Activated naive CD8-positive, alpha-beta T cell treated with anti-CD3 and anti-CD28 coated beads, Interleukin-2, amount 10 ng/mL, durations not matched to agents 7 days and 5 days (primary cell): ENCODE measurements at places on chromosomes 7 and 10. TPM values are rescaled to one million over a fixed set of nuclear protein-coding genes. Genes with fewer than 3 reads are reported as not detected.

DNA sequence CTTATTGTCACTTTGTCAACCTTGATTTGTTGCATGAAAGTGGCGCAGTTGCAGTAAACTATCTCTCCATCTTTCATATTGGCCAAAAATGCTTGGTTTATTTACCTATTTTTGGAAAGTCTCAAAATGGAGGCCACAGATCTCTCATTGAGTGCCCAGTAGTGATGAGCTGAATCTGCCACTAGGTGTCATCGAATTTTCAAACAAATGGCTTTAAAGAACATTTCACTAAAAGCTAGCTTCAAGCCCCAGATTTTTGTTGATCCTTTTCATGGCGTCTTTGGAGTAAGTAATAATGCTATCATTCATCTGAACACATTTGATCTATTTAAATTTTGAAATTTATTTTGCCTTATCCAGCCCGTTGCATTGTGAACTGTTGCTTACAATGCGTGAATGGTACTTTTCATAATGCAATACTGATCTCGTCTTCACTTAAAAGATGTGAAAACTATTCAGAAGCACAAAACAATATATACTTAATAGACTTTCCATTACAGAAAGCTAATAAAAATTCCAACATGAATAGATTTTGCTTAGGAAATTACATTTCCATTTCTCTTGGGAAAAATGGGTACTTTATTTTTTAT, 236.2 kb downstream of the DNAJB9 start:
- H3K4me3 ChIP-seq: no peak overlapping the region
- H3K36me3 ChIP-seq: no peaks in the 10 kb centered on the region
- no peak overlapping the region for H3K27ac ChIP-seq
- no peaks in the 10 kb centered on the region for H3K27me3 ChIP-seq

Gene TDRD1
- 0.20 TPM for total RNA-seq

Gene PLXDC2
- total RNA-seq: 1.0 TPM

DNA sequence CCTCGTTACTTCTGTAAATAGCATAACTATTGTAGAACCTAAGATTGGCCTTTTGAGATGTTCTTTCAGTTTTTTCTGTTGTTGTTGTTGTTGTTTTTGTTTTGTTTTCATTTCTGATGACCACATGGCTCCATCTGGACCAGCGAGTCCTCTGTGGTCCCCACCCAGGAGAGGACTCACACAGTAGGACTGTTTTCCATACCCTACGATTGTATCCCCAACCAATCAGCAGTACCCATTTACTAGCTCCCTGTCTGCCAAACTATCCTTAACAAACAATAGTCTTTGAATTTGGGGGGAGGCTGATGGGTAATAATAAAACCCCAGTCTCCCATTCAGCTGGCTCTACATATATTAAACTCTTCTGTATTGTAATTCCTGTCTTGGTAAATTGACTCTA, 329.5 kb downstream of the SEMA3D start:
- H3K4me3 ChIP-seq: no peak overlapping the region
- no peaks in the 10 kb centered on the region for H3K27me3 ChIP-seq
- H3K27ac ChIP-seq: no peak overlapping the region
- no peaks in the 10 kb centered on the region for H3K36me3 ChIP-seq

DNA sequence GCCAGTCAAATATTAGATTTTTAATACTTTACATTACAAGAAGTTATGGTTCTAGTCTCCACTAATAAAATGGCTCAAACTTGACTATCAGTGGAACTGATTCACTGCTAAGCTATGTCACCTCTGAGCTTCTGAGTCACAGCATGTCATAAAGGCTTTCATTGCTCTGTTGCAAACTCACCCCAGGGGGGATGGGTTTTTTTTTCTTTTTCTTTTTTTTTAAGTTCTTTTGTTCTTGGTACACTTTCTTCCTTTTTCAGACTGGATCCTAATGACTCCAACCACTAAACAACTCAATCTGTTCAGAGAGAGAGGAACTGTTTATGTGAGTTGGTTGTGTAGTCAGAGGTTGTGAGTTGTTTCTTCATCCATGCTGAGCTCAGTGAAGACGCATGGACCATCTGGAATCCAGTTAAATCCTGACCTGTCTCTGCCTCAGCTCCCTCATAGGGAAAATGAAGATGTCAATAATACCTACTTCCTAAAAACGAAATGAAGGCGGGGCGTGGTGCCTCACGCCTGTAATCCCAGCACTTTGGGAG, 11.0 kb downstream of the MYOF start:
- no peaks in the 10 kb centered on the region for H3K4me1 ChIP-seq
- H3K27ac ChIP-seq: no peak overlapping the region
- no peak overlapping the region for H3K4me3 ChIP-seq
- no peak for DNase-seq
- H3K27me3 ChIP-seq: peaks cover 2% of the 10 kb centered on the region
- H3K36me3 ChIP-seq: peaks cover 3% of the 10 kb centered on the region

Gene NKX1-2
- not detected for total RNA-seq

Gene MKRN1
- 105 TPM for total RNA-seq

GRCh38 chr7:12239806-12240205, 28.7 kb downstream of the TMEM106B start:
- peaks cover 8% of the 10 kb centered on the region for H3K4me1 ChIP-seq
- no peak for DNase-seq
- H3K36me3 ChIP-seq: peaks cover 35% of the 10 kb centered on the region
- no peak overlapping the region for H3K4me3 ChIP-seq
- H3K27ac ChIP-seq: no peak overlapping the region

- H3K27me3 ChIP-seq: peaks cover 28% of the 10 kb centered on the region
- H3K4me3 ChIP-seq: no peak overlapping the region
- H3K4me1 ChIP-seq: no peaks in the 10 kb centered on the region
- H3K27ac ChIP-seq: no peak overlapping the region
- DNase-seq: no peak
- H3K36me3 ChIP-seq: no peaks in the 10 kb centered on the region
Measured at GRCh38 chr7:156162451-156162850, 350.2 kb upstream of the SHH start.

GRCh38 chr7:138632826-138633602, 68.1 kb downstream of the SVOPL start:
- DNase-seq: no peak
- H3K36me3 ChIP-seq: peaks cover 7% of the 10 kb centered on the region
- H3K27ac ChIP-seq: no peak overlapping the region
- no peak overlapping the region for H3K4me3 ChIP-seq
- peaks cover 20% of the 10 kb centered on the region for H3K4me1 ChIP-seq

GRCh38 chr10:49135575-49136313, 1.9 kb upstream of the FAM170B start:
- no peak overlapping the region for H3K4me3 ChIP-seq
- H3K36me3 ChIP-seq: no peaks in the 10 kb centered on the region
- H3K27me3 ChIP-seq: peaks cover 30% of the 10 kb centered on the region
- H3K27ac ChIP-seq: no peak overlapping the region
- peaks cover 7% of the 10 kb centered on the region for H3K4me1 ChIP-seq
- no peak for DNase-seq

- no peaks in the 10 kb centered on the region for H3K27me3 ChIP-seq
- H3K27ac ChIP-seq: peak overlapping the region; percentile 94
Measured at GRCh38 chr10:74177140-74177677, 26.2 kb downstream of the ADK start.

- H3K36me3 ChIP-seq: no peaks in the 10 kb centered on the region
- H3K27ac ChIP-seq: no peak overlapping the region
- no peaks in the 10 kb centered on the region for H3K4me1 ChIP-seq
- H3K27me3 ChIP-seq: no peaks in the 10 kb centered on the region
Measured at GRCh38 chr7:29945259-29945809, 44.3 kb downstream of the SCRN1 start.

GRCh38 chr10:117546020-117546580, 3.6 kb downstream of the EMX2 start:
- no peak overlapping the region for H3K27ac ChIP-seq
- H3K27me3 ChIP-seq: peaks cover 89% of the 10 kb centered on the region
- no peak for DNase-seq
- peaks cover 13% of the 10 kb centered on the region for H3K4me1 ChIP-seq
- H3K4me3 ChIP-seq: no peak overlapping the region
- H3K36me3 ChIP-seq: peaks cover 3% of the 10 kb centered on the region

DNA sequence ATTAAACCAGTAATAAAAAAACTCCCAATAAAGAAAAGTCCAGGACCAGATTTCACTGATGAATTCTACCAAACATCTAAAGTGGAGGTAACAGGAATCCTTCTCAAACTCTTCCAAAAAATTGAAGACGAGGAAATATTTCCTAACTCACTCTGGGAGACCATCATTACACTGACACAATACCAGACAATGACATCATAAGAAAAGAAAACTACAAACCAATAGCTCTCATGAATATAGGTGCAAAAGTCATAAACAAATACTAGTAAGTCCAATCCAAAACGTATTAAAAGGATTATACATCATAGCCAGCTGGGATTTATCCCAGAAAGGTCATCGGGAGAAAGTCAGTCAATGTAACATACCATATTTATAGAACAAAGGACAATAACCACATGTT, 94.0 kb upstream of the RAB18 start:
- no peak overlapping the region for H3K27ac ChIP-seq
- no peaks in the 10 kb centered on the region for H3K4me1 ChIP-seq
- peaks cover 29% of the 10 kb centered on the region for H3K27me3 ChIP-seq
- H3K36me3 ChIP-seq: no peaks in the 10 kb centered on the region
- H3K4me3 ChIP-seq: no peak overlapping the region

Gene HTR7
- total RNA-seq: 0.14 TPM

Gene PIP
- total RNA-seq: not detected

Gene WNT8B
- 0.91 TPM for total RNA-seq

Gene IGF2BP3
- 0.37 TPM for total RNA-seq
